ENCODE measurements at places on chromosomes 6 and 20.

DNA sequence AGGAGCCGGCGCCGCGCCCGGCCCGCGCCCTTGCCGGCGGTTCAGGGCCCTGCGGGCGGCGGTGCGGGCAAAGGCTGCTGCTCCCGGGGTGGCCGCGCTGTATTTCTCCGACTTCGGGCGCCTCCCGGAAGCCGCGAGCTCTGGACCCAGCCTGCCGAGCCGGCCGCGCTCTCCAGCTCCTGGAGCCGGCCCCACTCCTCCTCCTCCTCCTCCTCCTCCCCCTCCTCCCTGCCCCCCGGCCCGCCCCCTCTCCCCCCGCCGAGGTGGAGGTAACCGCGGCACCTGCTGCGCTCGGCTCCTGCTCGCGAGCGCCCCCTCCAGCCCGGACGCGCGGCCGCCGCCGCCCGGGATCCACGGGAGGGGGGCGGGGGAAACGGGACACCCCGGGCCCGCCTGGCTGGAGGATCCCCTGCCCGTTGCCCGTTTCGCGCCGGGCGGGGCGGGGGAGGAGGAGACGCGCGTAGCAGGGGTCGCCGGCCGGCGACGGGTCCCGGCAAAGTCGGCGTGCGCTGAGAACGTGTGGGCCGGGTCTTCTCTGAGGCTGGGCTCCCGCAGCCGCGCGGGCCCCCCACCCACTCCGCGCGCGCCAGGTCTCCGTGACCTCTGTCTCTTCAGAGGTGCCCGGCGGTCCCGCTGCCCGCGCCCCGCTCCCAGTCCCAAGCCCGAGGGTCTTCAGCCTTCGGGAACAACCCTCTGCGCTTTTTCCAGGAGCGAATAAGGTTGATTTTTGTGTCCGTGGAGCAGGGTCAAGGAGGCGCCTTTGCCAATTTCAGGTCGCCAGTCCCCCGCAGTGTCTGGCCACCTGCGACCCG is at the start of gene SLC22A23:
Gene SLC22A23 (minus strand): TSS at position 153 of the 812 bp plus-strand sequence. CDS start 491 bp downstream, outside the sequence.
- DNase-seq: peak; percentile 84

- DNase-seq: no peak
These were observed 32.0 kb downstream of the POM121L2 start for GRCh38 chr6:27280064-27280539.

GRCh38 chr6:55494411-55494810 is 84.6 kb downstream of the HMGCLL1 start:
- no peak for DNase-seq

DNA sequence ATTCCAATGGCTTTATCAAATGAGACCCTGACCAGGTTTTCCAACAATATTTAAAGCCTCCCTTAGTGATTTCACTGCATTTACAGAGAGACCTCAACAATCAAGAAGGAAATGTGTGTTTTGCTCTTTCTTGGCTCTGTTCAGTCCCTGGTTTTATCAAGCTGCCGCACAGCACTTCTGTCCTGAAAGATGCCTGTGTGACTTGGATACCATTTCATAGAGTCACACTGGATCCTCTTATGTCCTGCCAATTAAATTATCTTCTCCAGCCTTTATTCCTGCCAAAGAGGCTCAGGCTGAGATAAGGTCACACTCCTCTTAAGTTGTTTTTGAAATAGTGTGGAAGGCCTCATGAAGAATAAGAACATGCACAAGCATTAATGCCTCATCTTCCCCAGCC is 197.0 kb upstream of the RNF217 start:
- no peak for DNase-seq

GRCh38 chr6:4606821-4607704 is 169.1 kb upstream of the CDYL start:
- DNase-seq: no peak

GRCh38 chr6:119677384-119677783 is 327.8 kb upstream of the MAN1A1 start:
- no peak for DNase-seq

GRCh38 chr6:48978016-48978415 is 485.0 kb downstream of the MMUT start:
- DNase-seq: no peak

DNA sequence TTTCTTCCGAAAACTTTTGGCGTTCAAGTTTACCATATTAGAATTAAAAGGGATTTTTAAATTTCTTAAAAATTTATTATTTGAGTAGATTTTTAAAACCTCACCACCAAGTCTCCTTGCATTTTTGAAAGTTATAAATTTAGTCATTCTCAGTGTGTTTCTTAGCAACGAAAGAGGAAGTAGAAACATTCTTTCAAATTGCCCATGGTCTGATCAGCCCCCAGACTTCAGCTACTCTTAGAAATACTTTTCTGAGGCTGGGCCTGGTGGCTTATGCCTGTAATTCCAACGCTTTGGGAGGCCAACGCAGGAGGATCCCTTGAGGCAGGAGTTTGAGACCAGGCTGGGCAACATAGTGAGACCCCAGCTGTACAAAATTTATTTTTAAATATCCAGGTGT is 15.1 kb upstream of the RTF2 start:
- DNase-seq: no peak

DNA sequence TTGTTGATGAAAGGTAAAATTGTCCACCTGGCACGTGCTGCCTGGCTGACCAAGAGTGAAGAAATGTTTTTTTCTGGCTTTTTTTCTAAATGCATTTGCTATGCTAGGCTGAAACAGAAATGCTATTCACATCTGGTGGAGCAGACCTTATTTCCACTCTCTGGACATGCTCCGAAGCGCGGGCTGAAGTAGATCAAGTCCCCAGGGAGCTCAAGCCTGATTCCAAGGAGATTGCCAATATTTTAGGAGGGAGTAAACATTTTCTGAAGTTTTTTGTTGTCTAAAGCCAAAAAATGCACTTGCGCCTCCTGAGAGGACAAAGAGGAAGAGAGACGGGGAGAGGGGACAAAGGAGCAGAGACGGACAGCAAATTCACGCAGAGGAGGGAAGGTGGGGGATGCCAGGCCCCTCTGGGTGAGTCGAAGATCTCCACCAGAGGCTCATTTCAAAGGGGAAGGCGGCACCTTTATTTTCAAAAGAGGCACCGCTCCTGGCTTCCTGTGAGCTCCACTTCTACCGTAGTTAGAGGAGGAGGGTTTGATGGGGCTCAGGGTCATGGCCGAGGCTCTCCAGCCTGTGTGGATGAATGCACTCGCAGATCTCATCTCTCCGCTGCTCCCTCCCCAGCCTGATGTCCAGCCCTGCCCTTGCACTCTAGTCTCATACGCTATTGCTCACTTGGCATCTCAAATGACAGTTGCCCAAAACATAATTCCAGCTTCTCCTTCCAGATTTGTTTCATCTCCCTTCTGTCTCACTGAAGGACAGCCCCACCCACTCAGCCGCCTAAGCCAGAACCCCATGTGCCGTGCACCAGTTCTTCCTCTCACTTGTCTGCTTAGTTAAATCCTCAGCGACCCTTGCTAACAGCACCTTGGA is 23.1 kb upstream of the SMOC2 start:
- no peak for DNase-seq

Data from mesothelial cell of epicardium (in vitro differentiated cells).